HS-27A (cell line): ENCODE measurements at places on chromosomes 7 and 10.

GRCh38 chr7:68417002-68417401, 1181.3 kb upstream of the AUTS2 start:
- no peak for DNase-seq

DNA sequence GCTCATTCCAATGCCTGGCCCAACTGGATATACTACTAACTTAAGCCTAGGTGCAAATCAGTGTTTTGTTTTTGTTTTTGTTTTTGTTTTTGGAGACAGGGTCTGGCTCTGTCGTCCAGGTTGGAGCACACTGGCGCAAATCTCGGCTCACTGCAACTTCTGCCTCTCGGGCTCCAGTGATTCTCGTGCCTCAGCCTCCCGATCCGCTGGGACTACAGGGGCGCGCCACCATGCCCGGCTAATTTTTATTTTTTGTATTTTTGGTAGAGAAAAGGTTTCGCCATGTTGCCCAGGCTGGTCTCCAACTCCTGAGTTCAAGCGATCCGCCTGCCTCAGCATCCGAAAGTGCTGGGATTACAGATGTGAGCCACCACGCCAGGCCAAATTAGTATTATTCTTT, 1.6 kb downstream of the PPP3CB start:
- DNase-seq: no peak

DNA sequence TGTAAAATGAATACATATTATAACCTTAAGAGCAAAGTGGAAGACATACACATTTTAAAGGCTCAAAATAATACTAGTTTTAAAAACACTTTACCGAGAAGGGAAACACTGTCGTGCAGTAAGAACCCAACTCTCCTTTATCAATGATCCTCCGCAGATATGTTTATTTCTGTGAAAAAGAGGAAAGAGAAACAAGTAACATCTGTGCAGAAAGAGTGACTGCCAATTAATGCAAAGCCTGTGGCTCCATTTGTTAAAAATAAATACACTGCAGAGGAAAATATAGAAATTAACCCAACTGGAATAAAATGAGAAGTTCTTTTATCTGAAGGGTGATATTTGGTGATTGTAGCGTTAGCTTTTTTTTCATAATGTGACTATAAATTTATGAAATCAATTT, 62.7 kb downstream of the HGF start:
- DNase-seq: no peak

DNA sequence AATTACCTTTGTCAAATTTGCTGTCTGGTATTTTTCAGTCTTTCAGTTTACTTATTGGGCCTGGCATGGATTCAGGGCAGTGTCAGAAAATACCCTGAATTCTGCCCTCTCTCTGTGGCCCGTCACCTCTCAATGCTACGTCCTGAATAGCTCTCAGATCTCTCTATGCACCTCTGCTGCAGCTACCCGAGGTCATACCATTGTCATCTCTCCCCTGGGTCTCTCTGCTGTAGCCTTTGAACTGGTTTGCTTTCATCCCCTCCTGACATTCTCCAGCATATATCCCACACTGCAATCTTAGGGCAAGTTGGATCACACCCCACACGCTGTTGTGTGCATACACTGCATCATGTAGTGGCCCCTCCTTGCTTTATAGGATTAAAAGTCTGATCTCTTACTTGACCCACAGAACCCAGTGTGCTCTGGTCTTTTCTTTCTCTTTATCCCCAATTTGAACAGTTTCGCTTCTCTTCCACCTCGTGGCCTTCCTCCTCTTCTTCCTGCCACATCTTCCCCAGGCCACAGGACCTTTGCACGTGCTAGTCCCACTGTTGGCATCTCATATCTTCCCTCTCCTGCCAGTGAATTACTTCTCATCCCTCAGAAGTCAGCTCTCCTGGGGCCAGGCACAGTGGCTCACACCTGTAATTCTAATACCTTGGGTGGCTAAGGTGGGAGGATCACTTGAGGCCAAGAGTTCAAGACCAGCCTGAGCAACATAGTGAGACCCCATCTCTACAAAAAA, 372.9 kb downstream of the GALNT17 start:
- no peak for DNase-seq

DNA sequence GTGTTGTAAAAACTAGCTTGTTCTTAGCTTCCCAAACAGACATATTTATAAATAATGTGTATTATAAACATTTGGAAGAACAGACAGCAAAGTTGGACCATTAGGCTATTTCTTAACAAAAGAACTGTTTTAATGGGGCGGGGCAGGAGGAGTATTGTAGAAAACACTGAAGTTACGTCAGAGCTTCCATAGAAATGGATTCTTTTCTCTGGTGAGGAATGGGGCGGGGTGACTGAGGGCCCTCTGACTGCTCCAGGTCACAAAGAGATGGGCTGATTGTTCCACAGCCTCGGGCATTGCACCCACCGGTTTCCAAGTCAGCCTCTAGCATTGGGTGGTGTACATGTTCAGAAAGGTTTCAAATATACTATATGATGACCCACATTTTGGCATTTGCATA, 36.8 kb upstream of the ADAM12 start:
- no peak for DNase-seq

- no peak for DNase-seq
Observed at GRCh38 chr10:44017483-44018145, 367.3 kb downstream of the CXCL12 start.
